Lung (tissue), 17 donors: ENCODE measurements at places on chromosomes 1 and 21.

GRCh38 chr1:222616525-222616924, 1.4 kb upstream of the MIA3 start:
- H3K36me3 ChIP-seq: no peaks in the 10 kb centered on the region
- DNase-seq: peak; percentile 32
- H3K4me3 ChIP-seq: no peak overlapping the region
- no peak overlapping the region for H3K27ac ChIP-seq
- peaks cover 9% of the 10 kb centered on the region for H3K27me3 ChIP-seq
- peaks cover 7% of the 10 kb centered on the region for H3K4me1 ChIP-seq

- no peak overlapping the region for H3K4me3 ChIP-seq
- no peak for DNase-seq
- H3K4me1 ChIP-seq: peaks cover 4% of the 10 kb centered on the region
- no peaks in the 10 kb centered on the region for H3K27me3 ChIP-seq
Observed at GRCh38 chr21:26079366-26079765, 91.2 kb downstream of the APP start.

DNA sequence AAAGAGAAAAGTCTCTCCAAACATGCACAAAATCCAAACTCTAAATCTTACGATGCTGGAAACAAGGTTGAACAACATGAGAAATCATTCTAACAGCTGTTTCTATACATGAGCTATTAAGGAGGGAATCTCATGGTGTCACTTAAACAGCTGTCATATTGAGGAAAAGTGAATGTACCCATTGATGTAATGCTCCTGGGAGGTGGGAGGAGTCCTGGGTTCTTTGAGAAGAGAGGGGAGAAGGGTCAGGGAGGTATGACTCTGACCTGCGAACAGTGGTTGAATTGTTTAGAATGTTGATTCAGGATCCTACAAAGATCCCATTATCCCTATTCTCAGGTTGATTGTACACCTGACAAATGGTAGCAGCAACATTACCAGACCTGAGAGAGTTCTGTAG, 49.3 kb downstream of the ZC3H11B start:
- DNase-seq: no peak
- H3K4me3 ChIP-seq: no peak overlapping the region
- H3K27ac ChIP-seq: no peak overlapping the region
- no peaks in the 10 kb centered on the region for H3K36me3 ChIP-seq
- no peaks in the 10 kb centered on the region for H3K27me3 ChIP-seq

DNA sequence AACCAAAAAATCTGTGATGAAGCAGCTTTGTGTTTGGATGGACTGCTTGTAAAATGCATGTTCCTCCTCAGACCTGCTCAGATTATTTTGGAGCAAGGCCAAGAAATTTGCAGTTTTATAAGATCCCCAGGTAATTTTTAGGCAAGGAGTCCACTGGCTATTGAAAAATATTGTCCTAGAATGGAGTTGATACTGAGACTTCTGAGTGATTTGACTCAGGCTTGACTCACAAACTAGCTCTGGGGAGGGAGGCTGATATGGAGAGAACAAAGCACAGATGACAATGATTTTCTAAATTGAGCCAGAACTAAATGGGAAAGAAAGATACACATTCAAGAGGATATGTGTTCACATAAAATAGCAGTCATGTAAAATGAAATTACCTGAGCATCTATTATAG, 36.7 kb downstream of the AGL start:
- no peaks in the 10 kb centered on the region for H3K4me1 ChIP-seq
- peaks cover 2% of the 10 kb centered on the region for H3K36me3 ChIP-seq

DNA sequence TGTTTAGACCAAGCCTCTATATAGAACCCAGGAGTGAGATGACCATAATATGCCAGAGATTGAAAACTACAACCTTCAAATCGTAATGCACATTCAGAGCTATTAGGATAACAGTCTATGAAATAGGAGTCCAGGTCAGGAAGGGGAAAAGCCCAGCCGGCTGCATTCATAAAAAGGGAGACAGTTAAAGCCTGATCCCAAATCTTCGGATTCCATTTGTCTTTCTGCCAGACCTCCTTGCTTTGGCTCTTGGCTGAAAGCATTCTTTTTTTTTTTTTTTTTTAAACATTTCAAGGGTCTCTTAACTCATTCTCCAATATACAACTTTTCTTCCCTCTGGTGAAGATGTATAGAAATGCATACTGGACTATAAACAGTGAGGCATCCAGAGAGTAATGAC, 81.1 kb downstream of the NTPCR start:
- no peaks in the 10 kb centered on the region for H3K36me3 ChIP-seq
- DNase-seq: no peak
- H3K4me3 ChIP-seq: no peak overlapping the region
- no peaks in the 10 kb centered on the region for H3K27me3 ChIP-seq
- no peak overlapping the region for H3K27ac ChIP-seq

DNA sequence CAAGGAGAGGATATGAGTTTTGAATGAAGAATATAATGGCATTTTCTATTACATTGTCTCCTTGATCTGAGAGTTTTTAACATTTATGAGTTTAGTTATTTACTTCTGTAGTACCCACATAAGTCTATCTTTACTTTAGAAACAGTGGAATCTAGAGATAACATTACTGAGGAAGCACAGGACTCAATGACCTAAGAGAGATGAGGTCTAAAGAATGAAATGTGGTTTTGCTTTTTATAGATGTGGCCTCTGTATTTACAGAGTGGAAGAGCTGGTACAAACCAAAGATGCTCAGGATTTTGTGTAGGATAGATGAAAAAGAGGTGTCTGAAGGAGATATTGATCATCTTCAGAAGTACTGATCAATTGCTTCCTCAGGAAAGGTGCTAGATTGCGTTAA, 177.3 kb downstream of the KCTD3 start:
- no peak overlapping the region for H3K27ac ChIP-seq
- no peaks in the 10 kb centered on the region for H3K27me3 ChIP-seq
- no peaks in the 10 kb centered on the region for H3K36me3 ChIP-seq
- no peak for DNase-seq

DNA sequence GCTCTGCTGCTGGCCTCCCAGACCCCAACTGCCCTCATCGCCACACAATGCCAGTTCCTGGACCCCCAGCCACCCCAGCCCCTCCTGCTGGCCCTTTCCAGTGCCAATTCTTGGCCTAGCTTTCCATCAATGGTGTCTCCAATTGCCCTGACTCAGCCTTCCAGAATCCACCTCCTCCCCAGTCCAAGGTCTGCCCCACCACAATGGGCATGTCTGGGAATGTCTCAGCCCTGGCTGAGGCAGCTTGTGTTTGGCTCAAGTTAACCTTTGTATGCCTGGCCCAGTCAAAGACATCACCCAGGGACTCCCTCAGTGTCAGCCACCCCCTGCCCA, 16.4 kb downstream of the ALDH4A1 start:
- no peaks in the 10 kb centered on the region for H3K27me3 ChIP-seq
- no peak for DNase-seq
- H3K27ac ChIP-seq: no peak overlapping the region
- H3K36me3 ChIP-seq: no peaks in the 10 kb centered on the region

DNA sequence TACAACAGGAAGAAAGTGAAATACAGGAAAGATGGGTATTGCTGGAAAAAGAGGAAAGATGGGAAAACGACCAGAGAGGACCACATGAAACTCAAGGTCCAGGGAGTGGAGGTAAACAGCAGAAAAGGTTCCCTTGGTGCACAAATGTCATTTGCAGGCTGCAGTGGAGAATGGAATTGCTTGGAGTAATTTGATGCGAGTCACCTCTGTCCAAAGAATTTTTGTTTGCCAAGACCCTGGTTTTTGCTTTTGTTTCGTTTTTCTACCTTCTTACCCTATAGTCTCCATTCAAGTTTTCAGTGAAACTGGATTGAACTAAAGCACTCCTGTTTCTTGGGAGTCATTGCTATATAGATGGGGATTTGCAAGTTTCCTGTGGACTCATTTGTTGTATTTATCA, 464.3 kb downstream of the CAMTA1 start:
- H3K4me1 ChIP-seq: peaks cover 11% of the 10 kb centered on the region
- no peak overlapping the region for H3K4me3 ChIP-seq
- no peaks in the 10 kb centered on the region for H3K36me3 ChIP-seq
- DNase-seq: no peak
- H3K27me3 ChIP-seq: peaks cover 2% of the 10 kb centered on the region
- no peak overlapping the region for H3K27ac ChIP-seq

DNA sequence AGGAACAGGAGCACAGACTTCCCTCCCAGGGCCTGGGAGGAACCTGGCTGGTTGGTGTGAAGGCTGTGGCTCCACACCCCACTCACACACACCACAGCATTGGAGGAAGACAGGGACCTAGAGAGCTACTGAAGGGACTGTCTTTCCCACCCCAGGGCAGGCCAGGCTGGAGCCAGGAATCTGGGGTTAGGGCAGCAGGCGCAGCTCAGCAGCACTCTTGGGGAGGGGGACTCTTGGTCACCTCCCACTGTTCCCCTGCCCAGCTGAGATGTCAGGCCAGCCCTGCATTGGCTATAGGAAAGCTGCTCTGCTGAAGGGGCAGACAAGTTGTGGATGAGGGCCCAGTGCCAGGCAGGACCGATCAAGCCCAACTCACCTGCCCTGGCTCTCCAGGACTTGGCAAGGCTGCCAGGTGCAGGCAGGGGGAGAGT, 1.6 kb upstream of the PLEKHA6 start:
- no peak overlapping the region for H3K27ac ChIP-seq
- DNase-seq: no peak
- H3K36me3 ChIP-seq: no peaks in the 10 kb centered on the region
- H3K4me3 ChIP-seq: no peak overlapping the region
- no peaks in the 10 kb centered on the region for H3K27me3 ChIP-seq

- no peak overlapping the region for H3K27ac ChIP-seq
- no peaks in the 10 kb centered on the region for H3K36me3 ChIP-seq
- DNase-seq: no peak
- H3K4me1 ChIP-seq: peaks cover 18% of the 10 kb centered on the region
Observed at GRCh38 chr1:162736633-162737067, 53.9 kb upstream of the HSD17B7 start.

GRCh38 chr1:55747408-55747841, 532.3 kb upstream of the USP24 start:
- no peak overlapping the region for H3K27ac ChIP-seq
- H3K4me1 ChIP-seq: peaks cover 6% of the 10 kb centered on the region
- no peaks in the 10 kb centered on the region for H3K27me3 ChIP-seq
- no peak overlapping the region for H3K4me3 ChIP-seq

DNA sequence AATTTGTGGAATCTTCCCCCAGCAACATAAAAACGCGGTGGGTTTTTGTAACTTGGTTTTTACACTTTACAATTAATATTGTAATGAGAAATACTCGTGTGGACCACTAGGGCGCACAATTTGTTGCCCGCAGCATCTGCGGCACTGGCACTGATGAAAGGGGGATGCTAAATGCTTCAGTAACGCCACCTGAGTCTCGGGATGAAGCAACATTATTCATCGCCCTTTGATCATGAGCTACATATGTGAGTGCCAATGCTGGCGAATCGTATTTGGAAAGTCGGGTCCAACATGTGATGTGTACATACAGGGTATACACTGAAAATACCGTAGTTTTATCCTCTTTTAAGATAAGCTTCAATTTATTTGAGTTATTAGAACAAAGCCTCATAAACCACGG, 34.2 kb upstream of the COX20 start:
- no peaks in the 10 kb centered on the region for H3K36me3 ChIP-seq
- no peaks in the 10 kb centered on the region for H3K4me1 ChIP-seq
- no peak overlapping the region for H3K4me3 ChIP-seq
- no peak overlapping the region for H3K27ac ChIP-seq
- no peaks in the 10 kb centered on the region for H3K27me3 ChIP-seq
- DNase-seq: no peak

- H3K4me3 ChIP-seq: no peak overlapping the region
- H3K27me3 ChIP-seq: no peaks in the 10 kb centered on the region
- no peaks in the 10 kb centered on the region for H3K36me3 ChIP-seq
- peaks cover 10% of the 10 kb centered on the region for H3K4me1 ChIP-seq
- no peak overlapping the region for H3K27ac ChIP-seq
Observed at GRCh38 chr21:45461806-45462341, 56.9 kb downstream of the COL18A1 start.

DNA sequence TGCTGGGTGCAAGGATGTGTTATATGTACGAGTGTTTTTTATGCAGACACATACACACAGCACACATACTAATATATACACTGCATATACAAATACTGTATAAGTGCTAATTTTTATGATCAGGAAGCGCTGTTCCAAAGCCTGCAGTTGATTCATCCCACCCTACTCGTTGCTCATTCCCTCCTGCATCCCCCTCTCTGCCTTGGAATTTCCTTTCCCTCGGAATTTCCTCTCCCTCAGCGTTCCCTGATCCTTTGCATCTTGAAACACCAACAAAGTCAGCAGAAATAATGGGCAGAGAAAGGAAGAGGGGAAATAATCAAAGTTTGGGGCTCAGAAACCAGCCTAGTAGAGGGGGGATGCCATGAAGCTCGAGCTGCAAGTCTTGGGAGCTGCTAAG, 98.9 kb downstream of the CSMD2 start:
- H3K4me1 ChIP-seq: no peaks in the 10 kb centered on the region
- H3K27me3 ChIP-seq: no peaks in the 10 kb centered on the region
- H3K27ac ChIP-seq: no peak overlapping the region
- no peak for DNase-seq
- H3K36me3 ChIP-seq: no peaks in the 10 kb centered on the region

- H3K36me3 ChIP-seq: no peaks in the 10 kb centered on the region
- no peaks in the 10 kb centered on the region for H3K4me1 ChIP-seq
- no peak overlapping the region for H3K4me3 ChIP-seq
- H3K27ac ChIP-seq: no peak overlapping the region
- no peaks in the 10 kb centered on the region for H3K27me3 ChIP-seq
Observed at GRCh38 chr21:34355570-34355969, 8.2 kb upstream of the KCNE2 start.

DNA sequence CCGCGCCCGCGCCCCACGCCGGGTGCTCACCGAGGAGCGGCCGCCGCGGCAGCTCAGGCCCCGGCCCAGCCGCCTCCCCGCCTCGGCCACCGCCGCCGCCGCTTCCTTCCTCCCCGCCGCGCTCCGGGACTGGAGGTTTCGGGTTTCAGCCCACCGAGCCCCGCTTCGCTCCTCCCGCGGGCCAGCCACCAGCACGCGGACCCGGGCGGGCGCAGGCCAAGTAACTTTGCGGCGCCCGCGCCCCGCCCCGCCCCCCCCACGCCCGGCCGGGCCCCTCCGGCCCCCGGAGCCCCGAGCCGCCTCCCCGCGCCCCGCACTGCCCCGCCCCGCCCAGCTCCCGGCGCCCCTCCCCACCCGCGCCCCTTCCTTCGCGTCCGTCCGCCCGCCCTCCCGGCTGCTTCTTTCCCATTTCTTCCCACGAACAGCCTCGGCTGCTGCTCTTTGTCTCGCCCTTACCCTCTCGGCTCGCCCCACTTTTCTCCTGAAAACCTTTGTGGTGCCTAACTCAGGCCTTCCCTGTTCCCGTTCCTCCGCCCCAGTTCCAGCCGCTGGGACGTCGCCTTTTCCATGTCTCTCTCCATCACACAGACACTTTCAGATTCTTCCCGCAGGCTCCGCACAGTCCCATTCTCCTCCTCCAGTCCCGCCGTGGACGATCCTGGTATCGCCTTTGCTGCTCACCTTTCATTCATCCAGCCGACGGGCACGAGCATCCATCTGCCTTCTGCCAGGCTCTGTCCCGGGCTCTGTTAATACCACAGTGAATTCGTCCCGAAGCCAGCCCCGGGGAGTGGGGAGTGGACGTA, at the start of gene GPR161:
GPR161 (minus strand) TSS at position 222 of the 806 bp plus-strand sequence. CDS start 32,080 bp downstream, outside the sequence.
- H3K4me1 ChIP-seq: no peaks in the 10 kb centered on the region
- H3K4me3 ChIP-seq: peak within 1 kb of the TSS; percentile 77
- H3K27me3 ChIP-seq: no peaks in the 10 kb centered on the region
